Urothelium cell line (cell line): ENCODE measurements at places on chromosomes 5 and 9.

DNA sequence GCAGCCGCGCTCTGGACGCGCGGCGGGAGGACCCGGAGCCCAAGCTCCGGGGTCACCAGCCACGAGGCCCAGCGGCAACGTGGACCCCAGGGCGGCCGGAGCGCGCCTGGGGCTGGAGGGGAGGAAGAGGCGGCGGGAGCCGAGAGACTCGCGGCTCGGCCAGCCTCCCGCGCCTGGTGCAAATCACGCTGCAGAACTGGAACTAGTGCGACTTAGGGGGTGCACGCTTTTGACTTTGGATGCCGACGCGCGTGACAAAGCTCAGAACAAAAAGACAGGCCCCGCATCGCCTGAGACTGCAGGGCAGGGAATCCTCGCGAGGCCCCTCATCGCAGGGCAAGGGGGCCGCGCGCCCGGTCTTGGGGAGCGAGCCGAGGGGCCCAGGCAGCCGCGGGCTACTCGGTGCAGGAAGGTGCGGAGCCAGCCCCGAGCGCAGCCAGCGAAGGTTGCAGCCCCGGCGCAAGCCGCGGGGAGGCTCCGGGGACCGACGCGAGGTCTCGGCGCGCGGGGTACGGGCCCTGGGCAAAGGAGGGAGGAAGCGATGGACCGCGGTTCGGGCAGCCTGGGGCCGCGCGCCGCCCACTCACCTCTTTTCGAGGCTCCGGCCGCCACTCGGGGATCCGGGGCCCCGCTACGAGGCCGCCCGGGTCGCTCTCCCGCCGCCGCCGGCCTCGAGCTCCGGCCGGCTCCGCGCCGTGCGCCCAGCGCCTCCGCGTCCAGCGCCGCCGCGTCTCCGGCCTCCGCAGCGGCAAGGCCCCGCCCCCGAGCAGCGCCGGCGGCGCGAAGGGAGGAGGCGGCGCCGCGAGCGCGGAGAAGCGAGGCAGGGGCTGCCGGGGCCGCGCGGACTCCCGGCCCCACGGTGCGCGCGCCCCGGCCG, at the start of gene GOLM1:
GOLM1 (minus strand) TSS at position 735 of the 877 bp plus-strand sequence. CDS start 20,238 bp downstream, outside the sequence.
- DNase-seq: peak; percentile 88

GRCh38 chr9:93268551-93269314, 84.8 kb downstream of the WNK2 start:
- no peak for DNase-seq

GRCh38 chr9:107870927-107871680, 381.5 kb upstream of the KLF4 start:
- DNase-seq: no peak

GRCh38 chr5:54902791-54903473, 82.5 kb downstream of the ESM1 start:
- DNase-seq: no peak

DNA sequence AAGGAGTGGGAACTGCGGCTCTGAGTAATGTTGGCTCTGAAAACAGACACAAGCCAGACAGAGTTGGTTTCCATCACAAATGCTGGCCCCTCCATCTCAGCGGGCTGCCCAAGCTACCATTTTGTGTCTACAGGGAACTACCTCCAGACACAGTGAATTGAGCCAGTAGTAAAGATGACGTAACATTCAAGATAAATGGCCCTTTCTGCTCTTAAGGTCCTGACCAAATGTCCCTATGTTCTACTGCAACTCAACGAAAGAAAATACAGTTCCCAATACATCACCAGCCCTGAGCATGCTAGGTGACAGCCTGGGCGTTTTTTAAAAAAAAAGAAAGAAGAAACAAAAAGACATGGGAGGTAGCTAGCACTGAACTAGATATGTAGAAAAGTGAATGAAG, 227.8 kb upstream of the RASEF start:
- DNase-seq: no peak

DNA sequence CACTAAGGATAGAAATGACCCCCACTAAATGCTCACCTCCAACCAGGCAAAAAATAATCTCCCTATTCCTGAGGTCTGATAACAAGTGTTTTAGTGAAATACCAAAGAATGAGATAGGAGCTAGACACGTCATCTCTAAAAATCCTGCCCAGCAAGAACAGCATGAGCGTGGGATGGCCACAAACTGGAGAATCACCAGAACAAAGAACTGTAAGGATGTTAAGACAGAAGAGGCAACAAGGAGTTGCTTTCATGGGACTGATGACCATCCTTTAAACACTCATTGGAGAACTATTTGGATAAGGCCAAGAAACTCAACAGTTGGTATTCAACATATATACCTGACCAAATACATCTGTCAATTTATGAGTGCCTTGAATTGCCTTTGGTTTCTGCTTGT, 113.7 kb downstream of the RASEF start:
- no peak for DNase-seq

DNA sequence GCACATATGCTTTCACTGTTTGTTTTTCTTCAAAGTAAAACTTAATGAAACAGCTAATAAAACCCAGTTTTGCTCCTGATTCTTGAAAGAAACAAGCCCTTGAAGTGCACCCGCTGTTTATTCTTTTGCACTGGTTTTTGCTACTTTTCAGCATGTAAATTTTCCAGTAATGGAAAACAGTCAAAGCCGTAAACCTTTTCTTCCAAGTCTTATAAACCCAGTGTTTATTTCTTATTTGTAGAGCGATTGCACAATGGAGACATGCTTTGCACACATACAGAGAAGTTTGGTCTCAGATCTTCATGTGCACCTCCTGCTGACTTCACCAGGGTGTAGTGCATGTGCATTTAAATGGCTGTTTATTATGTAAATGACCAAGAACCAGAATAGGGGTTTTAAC, 51.8 kb downstream of the ATG10 start:
- DNase-seq: no peak

GRCh38 chr9:101307051-101307450, 77.8 kb downstream of the BAAT start:
- no peak for DNase-seq

GRCh38 chr5:68962757-68963484, 130.9 kb upstream of the SLC30A5 start:
- peak; percentile 78 for DNase-seq

- DNase-seq: peak; percentile 44
Observed at GRCh38 chr9:107707428-107707837, 217.9 kb upstream of the KLF4 start.

DNA sequence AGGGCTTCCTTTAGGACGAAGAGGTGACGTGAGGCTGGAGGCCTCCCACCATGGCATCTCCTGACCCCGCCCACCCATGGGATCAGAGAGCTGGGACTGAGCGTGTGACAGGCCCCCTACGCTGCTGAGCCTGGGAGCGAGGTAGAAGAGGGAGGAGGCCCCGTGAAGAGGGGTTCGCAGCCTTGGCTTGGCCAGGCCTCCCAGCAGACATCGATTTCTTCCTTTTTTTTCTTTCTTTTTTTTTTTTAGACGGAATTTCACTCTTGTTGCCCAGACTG, 39.5 kb downstream of the PTGES start:
- no peak for DNase-seq

GRCh38 chr5:11985993-11986392, 81.7 kb upstream of the CTNND2 start:
- DNase-seq: no peak

- no peak for DNase-seq
Observed at GRCh38 chr5:159560088-159560487, 229.8 kb upstream of the IL12B start.

- DNase-seq: peak; percentile 17
Observed at GRCh38 chr5:116573279-116573701, 1.3 kb downstream of the SEMA6A start.

DNA sequence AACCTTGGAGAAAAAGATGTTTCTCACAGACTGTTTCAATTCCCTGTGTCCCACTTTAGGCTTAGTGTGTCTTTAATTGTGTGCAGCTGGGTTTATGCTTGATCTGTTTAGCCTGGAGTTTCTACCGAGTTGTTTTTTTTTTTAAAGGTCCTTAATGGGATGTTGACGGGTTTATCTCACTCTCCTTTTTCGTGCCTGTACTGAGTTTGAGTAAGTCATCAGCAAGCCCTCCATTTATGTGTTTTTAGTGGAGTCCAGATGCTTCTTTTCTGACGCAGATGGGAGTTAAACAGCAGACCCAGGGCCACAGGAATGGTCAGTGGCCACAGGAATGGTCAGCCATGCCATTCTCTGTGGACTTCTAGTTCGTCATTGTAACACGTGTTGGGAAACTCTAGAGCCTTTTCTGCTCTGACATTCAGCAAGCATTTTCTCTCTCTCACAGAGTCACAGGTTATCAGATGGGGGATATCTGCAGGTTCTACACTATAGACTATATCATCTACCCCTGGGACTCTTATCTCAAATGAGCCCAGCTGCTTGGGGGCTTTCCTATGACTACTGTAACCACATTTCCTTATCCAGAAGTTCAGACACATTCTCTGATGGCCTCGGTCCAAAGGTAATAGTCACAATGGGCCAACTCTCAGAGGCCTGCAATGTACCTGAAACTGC, 190.5 kb downstream of the TTLL11 start:
- no peak for DNase-seq

GRCh38 chr9:115357821-115358220, 239.9 kb upstream of the TNC start:
- no peak for DNase-seq

- DNase-seq: no peak
Observed at GRCh38 chr9:124290743-124291554, 33.2 kb downstream of the NEK6 start.

DNA sequence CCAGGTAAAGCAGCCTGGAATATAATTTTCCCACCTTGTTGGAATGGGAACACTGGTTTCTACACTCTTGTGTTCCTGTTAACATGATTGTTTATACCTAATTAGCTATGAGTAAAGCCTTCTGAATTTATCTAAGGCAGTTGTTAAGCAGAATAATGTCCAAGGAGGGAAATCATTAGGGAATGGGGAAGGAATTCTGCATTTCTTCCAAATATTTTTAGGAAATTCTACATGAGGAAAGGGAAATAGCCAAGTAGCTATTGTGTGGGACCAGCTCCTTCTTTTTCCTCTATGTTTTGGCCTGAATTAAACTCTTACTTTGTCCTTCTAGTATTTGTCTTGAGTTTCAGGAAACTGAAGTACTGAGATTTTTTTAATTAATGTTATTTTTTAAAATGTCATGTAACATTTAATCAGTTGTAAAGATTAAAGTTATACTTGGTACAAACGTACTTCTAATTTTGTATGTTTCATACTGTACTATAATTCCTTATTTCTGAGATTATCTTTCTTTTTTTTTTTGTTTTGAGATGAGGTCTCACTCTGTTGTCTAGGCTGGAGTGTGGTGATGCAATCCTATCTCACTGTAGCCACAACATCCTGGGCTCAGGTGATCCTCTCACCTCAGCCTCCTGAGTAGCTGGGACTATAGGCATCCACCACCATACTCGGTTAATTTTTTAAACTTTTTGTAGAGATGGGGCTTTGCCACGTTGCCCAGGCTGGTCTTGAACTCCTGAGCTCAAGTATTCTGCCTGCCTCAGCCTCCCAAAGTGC, 28.5 kb downstream of the ANKDD1B start:
- DNase-seq: no peak

GRCh38 chr5:136682986-136683385, 317.6 kb upstream of the TRPC7 start:
- no peak for DNase-seq

GRCh38 chr9:91855196-91855595, 94.8 kb downstream of the ROR2 start:
- no peak for DNase-seq

- DNase-seq: no peak
Observed at GRCh38 chr5:65961633-65962032, 35.3 kb downstream of the ERBIN start.

DNA sequence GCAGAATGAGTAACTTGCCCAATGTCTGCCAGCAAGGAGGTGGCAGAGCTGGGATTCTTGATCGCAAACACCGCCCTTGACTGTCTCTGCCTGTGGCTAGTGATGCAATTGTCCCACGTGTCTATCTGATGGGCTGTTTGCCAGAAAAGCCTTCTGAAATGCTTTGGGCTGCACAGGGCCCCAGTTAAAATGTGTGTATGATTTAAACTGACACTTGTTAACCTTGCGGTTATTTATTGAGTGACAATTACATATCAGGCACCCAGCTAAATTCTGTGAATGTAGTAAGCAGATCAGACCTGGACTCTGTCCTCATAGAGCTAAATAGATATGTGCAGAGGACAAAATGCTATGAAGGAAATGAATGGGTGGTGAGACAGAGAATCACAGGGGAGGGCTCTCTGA, 11.6 kb upstream of the IL12B start:
- DNase-seq: peak; percentile 77

- no peak for DNase-seq
Observed at GRCh38 chr5:16559702-16560101, 57.1 kb downstream of the RETREG1 start.

- no peak for DNase-seq
Observed at GRCh38 chr5:6792911-6793471, 79.8 kb downstream of the TENT4A start.

GRCh38 chr9:90420768-90421513, 221.7 kb downstream of the DIRAS2 start:
- no peak for DNase-seq

- DNase-seq: no peak
Observed at GRCh38 chr9:31114346-31114745, 1270.1 kb upstream of the ACO1 start.

GRCh38 chr9:5449521-5450358, 602 bp upstream of the CD274 start:
- no peak for DNase-seq

- peak; percentile 49 for DNase-seq
Observed at GRCh38 chr9:36163786-36164170, 5.4 kb upstream of the CCIN start.

DNA sequence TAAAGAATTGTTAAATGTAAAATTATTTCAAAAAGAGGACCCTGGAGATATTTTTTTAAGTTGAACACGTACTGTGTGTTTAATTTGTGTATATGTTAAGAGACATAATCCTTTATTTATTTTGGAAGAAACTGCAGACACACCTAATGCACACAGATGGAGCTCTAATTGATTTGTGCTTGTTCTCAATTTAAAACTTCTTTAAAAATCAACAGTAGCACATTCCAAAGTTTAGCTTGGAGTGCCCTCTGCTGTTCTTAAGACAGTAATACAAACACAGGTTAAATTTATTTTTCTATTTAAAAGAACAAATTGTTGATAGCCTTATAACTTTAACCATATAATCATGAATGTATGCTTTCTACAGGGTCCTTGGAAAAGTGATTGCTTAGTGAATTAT, 277.6 kb upstream of the ADAMTS16 start:
- DNase-seq: peak; percentile 55

DNA sequence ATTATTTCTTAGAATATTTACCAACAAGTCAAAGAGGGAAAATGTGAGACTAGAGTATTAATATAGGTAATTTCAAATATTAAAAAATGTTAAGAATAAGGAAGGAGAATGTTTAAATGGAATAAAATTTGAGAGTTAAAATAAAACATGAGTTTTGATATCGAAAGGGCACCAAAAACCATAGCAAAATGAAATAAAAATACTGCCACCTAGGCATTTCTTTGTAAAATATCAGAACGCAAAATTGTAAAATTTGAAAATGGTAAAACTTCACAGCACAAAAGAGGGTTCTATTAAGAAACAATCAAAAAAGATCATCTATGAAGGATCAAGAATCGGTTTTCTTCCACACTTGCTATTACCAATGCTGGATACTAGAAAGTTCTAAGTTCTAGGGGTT, 418.3 kb downstream of the TAF11L14 start:
- no peak for DNase-seq
